ENCODE measurements at places on chromosomes 7 and 10.

- no peak for DNase-seq
These were observed 88.5 kb upstream of the GNA12 start for GRCh38 chr7:2932402-2933251.

DNA sequence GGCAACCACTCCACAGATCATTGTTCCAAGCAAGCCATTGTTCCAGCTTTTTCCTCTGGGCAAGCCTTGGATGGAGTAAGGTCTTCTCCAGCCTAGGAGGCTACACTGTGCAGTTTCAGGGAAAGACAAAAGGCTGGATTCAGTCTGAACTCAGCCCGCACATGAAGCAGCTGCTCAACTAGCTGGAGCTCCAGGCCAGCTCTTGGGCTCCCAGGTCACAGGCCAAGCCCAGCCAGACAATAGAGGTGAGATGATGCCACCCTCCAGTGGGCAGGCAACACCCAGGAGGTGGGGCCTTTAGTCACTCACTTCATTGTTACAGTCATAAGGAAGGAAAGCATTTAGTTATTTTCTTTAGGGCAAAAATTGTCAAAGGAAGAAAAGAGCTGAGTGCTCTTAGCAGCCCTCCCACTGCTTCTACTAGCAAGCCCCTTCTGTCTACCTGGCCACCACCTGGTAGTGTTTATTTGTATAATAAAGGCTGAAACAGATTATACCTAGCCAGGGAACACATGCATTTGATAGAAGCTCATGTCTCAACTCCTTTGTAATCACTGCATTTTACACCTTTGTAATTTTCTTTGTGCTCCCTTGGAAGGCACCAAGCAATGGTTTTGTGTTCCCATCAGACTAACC lies 253.4 kb downstream of the WDR11 start:
- no peak for DNase-seq

DNA sequence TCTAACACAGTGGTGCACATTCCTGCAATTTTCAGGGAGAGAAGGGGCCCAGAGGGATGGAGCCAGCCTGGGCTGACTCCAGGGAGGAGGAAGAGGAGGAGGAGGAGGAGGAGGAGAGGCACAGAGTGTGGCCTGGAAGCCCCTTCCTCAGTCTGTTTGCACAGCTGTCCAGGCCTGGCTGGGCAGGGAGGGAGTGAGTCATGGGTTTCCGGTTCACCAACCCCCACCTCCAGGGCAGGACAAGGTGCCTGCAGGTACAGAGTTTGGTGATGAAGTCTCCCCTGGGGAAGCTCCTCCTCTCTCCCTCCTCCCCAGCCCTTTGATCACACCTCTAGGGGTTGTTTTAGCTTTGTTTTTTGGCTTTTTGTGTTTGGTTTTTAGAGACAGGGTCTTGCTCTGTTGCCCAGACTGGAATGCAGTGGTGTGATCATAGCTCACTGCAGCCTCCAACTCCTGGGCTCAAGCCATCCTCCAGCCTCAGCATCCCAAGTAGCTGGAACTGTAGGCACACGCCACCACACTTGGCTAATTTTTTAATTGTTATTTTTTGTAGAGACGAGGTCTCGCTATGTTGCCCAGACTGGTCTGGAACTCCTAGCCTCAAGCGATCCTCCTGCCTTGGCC lies 77.5 kb upstream of the CUX1 start:
- DNase-seq = no peak

DNA sequence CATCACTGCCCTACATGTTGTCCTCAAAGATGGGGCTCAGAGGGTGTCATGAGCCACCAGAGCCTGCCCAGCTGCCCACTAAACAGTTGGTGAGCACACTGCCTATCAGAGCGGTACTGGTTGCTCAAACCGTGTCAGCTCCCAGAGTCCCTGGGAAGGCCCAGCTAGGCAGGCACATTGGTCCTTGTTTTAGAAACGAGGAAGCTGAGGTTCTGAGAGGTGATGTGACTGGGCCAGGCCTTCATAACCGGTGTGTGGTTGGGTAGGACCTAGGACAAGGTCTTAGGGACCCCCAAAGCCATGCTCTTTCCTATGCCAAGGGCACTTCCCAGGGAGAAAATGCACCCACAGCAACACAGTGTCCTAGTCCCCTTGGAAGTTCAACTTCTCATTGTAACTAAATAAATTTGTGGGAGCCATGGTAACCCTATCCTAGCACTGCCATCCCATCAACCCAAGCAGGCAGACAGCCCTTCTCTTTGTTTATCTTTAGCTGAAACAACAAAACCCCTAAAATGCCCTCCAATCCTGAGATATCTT lies 174.7 kb upstream of the PDE1C start:
- no peak for DNase-seq

DNA sequence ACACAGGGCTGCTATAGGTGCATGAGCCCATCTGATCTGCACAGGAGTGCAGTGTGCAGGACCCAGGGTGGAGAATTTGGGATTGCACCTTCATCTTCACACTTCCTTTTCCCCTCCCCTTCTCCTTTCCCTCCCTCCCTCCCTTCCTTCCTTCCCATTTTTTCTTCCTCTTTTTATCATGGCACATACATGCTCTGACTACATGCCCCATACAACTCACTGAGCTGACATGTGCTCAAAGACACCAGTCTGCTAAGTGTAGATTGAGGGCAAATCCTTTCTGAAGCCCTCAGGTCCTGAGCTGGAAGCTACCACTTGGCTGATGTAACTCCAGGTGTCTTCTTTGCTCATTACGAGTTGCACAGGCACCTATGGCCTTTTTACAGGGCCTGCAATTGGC lies 365.3 kb upstream of the ZNF32 start:
- no peak for DNase-seq

Data from NCI-H1436 treated with DMSO at 0.1 percent for 48 hours (cell line).